Forelimb muscle (tissue), 1 donor: ENCODE measurements at places on chromosomes 1 and 21.

DNA sequence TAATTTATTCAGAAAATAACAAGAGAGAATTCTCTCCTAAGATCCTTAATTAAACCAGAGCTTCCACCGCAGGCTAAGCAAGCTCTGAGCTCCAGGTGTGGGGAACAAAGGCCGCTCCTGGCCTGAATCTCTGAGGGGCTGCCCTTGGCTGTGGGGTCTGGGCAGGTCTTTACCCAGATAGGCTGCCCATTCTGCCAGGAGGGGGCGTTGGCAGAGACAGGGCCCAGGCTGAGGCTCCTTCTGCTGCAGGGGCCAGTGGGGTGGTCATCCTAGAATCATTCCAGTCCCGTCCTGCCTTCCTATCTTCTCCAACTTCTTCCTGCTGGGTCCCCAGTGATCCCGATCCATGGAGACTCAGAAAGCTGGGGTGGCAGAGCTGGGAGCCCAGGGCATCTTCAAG, 82.9 kb upstream of the POU3F1 start:
- no peak for DNase-seq

DNA sequence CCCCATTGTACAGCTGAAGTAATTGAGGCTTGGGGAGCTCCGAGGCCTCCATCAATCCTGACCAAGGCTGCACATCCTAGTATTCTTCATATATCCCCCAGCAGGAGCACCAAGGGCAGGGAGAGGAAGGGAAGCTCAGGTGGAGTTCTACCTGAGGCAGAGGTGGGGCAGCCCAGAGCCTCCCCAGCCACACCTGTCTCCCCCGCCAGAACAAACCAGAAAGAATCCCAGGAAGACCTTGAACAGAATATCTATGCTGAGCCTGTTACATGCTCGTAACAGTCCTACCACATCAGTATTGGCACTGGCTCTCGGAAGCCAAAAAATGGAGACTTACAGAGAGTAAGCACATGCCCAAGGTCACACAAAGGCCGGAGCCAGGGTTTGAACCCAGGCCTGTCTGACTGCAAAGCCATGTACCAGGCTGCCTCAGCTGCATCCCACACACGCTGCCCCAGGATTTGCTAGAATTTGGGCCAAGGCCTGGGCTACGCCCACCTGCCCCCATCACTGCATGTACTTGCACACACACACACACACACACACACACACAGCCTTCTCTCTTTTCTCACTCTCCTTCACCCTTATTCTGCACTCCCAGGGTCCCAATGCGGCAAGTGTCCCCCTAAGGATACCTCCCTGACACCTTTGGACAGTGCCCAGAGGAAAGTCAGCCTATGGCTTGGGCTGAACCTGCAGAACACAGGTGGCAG, 4.5 kb downstream of the E2F2 start:
- DNase-seq = no peak

DNA sequence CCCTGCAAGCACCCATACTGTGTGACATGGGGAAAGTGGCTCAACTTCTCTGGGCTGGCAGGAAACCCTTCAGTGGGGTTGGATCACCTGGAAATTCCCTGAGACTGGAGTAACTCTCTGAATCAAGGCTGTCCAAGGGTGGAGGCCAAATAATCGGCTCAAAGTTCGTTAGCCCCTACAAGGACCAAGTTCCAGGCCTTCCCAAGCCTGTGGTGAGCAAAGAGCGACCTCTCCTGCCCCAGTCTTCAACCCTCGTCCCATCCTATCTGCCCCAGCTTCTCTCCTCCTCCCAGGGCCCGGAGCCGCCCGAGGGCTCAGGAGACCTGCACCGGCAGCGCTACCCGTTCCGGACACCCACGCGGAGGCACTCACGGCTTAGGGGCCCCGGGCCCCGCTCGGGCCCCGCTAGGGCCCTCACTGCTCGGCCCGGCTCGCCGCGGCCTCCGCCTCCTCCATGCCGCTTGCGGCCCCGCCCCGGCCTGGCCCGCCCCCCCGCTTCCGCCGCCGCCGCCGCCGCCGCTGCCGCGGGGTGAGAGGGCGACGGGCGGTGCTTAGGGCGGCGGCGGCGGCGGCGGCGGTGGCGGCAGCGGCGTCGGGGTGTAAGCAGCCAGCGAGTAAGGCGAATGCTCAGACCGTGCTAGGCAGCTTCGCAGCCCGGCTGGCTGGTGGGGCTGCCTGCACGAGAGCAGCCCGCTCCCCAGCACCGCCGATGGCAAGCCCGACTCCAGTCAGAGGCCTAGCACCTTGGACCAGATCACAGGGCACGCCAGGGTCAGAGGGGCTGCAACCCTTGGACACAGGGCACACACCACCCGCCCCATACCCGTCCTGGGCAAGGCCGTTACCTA, at the start of gene POMGNT1:
Gene POMGNT1, minus strand, starts transcription at position 471 of the 848 bp plus-strand sequence. CDS start 613 bp downstream, outside the sequence.
- DNase-seq = no peak

DNA sequence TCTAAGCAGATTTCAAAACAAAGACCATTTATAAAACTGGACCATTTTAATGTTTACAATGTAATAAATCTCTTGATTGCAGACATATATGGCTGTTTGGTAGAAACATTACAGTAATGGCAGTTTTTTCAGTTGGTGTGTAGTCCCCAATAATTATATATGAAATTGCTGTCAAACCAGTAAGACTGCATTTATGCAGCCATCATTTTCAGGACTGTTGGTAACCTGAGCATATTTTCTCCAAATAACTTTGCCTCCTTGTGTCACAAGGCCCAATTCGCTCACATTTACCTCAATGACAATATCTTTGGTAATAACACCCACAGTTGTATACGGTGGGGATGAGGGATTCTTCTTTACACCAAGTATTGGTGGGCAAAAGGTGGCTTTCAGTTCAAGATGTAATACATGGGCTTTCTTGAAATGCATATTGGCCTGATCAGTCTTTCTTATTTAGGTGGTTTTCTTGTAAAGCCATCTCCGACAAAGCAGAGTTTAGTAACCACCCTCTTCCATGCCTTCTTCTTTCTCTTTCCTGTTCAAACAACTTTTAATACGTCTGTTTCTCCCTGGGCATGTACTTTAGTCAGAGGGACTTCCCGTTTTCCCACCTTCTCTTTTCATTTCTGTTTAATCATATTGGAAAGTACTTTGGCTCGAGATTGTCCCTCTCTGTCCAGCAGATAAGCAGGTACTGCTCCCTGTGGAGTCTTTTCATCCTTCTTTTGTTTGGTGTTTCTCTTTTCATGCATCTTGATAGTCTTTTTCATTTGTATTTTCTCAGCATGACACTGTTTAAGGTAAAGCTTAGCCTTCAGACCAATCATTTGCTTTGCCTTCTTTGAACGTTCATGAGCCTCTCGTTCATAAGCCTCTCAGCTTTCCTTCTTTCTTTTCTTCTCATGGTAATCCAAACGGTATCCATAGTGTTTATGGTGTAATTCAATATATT, 30.4 kb downstream of the ATP2B4 start:
- DNase-seq = no peak

- no peak for DNase-seq
These were observed 64.2 kb upstream of the CR2 start for GRCh38 chr1:207389728-207390464.

DNA sequence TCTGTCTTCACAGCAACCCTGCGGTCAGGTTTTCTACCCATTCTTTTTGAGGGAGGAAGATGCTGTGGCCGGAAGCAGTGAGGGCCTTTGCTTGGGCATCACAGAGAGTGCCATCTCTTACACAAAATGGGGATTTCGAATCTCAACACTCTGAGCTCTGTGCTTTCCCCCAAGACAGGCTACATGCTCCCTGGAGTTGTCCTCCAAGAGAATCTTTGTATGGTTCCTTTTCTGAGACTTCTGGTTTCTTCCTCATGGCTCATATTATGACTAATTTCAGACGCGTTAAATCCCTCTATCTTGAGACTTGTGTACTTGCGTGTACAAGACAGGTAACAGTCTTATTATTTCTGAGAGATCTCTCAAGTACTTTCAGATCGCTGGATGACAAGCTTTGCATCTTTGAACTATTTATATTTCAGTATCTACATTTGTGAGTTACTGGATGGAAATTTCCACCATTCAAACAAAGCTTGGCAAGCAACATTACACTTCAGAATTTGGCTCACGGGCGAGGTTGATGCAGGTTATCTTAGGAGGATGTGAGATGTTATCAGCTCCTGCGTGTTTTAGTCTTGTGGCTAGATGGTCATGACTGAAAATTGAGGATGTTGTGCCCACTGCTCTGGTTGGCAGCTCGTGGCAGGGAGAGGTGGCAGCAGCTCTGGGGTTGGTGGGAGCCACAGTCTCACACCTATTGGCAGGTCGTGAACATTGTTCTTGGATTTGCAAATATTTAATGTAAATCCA, 19.4 kb downstream of the ABCG1 start:
- no peak for DNase-seq

DNA sequence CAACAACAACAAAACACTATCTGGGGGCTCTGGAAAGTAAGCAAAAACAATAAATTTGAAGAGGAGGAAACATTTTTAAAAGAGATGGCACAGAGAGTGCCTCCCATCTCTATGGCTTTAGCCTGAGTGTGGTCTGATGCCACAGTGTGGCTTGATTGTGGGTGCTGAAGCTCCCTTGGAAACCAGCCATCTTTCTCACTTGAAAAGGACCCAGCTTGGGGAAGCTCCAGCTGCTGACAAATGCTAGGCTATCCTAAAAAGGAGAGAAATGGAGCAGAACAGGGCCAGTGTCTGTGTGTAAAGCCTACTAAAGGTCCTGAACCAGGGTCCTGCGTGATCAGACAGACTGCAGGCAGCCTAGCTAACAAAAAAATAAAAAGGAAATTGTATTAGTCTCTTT, 642.0 kb upstream of the PTBP2 start:
- DNase-seq = no peak

GRCh38 chr1:18901952-18902522, 318 bp downstream of the ALDH4A1 start:
- no peak for DNase-seq

DNA sequence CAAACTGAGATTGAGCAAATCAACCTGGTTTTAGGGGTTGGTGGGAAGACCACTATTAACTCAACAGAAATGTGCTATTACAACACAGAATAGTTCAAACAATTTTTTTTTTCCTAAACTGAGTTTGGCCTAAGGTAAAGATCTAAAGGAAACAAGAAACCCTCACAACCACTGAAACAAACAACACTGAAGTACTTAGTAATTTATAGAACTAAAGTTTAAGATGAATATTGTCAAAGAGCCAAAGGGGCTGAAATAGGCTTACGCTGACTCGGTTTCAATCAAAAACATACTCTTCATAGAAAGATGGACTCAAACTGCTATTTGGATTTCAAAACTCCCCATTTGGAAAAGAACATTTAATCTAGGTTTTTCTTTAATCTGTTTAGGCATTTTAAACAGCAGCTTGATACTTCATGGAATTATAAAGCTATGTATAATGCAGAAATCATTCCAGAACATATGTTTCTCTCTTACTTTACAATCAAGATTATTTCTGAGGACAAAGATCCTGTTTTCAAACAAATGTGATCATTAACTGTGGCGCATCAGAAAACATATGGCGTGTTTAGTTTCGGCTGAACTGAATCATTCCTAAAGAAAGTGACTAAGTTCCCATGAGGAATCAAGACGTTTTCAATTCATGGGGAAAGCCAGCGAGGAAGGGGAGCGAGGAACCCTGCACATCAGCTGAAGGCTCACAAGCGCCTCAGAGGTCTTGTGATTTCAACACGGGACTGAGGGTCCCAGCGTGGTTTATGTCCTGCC, 62.7 kb downstream of the SYT6 start:
- no peak for DNase-seq

GRCh38 chr1:37846647-37847339, 12.6 kb downstream of the MTF1 start:
- DNase-seq = no peak
